ENCODE measurements at places on chromosomes 11 and 22. TPM values are rescaled to one million over a fixed set of nuclear protein-coding genes. Genes with fewer than 3 reads are reported as not detected.

DNA sequence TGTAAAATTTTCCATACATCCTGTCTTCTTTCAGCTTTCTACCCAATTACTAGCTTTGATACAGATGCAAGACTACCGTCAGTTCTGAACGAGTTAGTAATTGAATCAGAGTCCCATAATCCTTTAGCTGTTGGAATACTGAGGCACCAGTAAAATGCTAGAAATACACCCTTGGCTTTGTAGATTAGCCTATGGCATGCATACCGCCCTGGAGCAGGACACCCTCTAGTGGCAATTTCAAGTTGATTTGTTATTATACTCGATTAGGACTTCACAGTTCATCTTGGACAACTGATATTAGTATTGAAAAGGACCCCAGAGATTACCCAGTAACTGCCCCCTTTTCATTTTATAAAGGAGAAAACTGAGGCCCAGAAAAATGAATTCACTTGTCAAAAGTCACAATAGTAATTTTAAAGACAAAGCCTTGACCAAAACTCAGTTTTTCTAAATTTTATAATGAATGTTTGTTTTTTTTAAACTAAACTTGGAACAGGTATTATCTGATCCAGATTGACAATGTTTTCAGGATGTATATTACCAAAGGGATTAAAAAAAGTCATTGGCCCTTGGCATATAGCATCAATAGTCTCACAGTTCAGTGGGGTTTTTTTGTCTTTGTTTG, 72.6 kb downstream of the HIPK3 start:
- peak; percentile 45 for DNase-seq

DNA sequence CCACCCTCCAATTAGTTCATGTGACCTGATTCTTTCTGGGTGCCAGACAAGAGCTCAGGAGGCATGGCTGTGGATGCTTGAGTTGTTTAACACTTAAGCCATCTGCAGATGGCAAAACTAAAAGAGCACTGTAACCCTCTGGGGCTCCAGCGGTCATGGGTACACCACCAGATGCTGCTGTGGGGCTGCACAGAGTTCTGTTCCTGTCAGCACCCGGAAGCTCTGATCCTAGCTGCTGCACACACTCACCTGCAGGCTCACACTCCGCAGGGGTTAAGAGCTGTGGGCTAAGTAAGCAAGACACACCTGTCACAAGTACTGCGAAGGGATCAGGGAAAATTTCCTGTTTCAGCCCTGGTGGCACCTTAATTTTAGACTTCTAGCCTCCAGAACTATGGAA, 307.8 kb downstream of the C11orf87 start:
- DNase-seq = no peak

Gene MYOD1
- not detected for polyA plus RNA-seq

- DNase-seq = no peak
These were observed 18.5 kb downstream of the APLP2 start for GRCh38 chr11:130088217-130088616.

Gene PHOX2A
- polyA plus RNA-seq = not detected

GRCh38 chr11:75986966-75987365, 172.0 kb downstream of the UVRAG start:
- DNase-seq = no peak

All from heart right ventricle (tissue), 16 donors.